ENCODE measurements at places on chromosomes 2 and 18.

DNA sequence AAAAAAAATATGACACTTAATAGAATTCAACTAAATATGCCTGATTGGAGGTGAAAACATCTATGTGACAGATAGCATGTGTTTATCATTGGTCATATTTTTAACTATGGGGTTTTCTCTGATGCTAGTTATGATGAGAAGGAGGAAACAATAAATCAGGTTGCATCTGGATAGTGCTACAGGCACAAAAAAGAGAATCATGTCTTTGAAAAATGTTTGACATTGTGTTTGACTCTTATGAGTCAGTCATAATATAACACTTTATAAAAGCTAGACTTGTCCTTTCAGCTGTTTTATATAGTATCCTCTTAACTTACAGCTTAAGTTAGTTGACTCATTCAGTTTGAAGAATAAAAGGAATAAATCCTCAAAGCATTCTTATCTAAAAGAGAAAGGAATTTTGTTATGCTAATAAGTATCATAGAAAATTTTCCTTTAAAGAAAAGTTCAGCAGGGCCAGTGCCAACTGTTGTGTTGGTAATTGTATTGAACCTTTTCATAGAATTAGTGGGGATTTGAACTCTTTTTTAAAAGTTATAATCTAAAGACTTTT is 78.4 kb upstream of the UBXN4 start:
- DNase-seq = no peak

- no peak for DNase-seq
Observed at GRCh38 chr2:130874512-130874911, 37.8 kb downstream of the ARHGEF4 start.

DNA sequence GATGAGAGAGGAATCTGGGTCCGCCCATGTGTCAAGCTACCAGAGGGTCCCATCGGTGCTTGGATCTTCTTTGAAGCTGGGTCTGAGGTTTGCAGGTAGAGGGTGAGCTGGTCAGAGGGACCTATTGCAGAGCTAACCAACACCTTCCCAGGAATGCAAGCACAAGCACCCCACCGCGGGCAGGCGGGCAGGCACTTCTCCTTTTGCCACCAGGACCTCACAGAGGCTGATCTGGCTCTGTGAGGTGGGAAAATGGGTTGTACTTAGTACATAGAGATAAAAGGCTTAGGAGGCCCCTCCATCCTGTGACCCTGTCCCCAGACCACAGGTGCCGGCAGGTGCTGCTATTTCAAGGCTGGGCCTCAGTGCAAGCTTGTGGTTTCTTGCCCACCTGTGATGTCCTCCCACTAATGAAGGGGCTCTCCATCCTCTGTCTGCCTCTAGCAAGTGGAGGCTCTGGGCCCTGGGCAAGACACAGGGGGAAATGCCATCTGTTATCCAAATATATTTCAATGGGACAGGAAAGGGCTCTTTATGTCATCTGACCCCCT is 31.4 kb upstream of the IL37 start:
- no peak for DNase-seq

- no peak for DNase-seq
Observed at GRCh38 chr18:49655266-49656072, 93.6 kb downstream of the LIPG start.

DNA sequence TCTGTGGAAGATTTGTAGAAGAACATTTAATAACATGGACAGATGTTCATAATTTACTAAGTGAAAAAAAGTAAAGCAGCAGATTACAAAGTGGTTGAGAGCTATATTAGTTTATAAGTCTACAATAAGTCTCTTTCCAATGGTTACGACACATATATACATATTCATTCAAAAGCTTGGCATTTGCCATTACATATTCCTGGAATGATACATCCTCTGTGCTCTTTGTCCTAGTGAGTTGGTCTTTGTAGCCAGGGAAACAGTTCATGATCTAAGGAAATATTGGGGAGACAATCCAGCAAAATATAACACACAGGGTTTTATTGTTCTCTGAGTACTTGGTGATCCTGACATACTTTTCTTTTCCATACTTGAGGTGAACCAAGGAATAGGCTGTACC is 32.5 kb upstream of the SOS1 start:
- DNase-seq = no peak

DNA sequence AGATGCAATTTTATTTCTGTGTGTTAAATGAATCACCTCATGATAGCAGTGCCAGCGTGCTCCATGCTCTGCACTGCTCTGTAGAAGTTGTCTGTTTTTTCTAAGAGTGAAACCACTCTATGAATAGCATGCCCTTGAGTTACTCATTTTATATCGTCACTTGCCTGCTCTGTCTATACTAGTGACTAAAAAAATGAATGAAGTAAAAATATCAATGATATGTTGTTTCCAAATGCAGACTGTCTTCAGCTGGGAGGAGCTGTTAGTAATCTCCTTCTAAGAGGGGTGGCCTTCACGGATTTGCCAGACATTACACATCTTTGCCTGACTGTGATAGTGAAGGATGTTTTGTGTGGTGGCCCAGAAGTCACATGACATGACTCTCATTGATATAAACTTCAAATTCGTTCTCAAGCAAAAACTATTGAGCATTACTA is 852.1 kb downstream of the CNTNAP5 start:
- no peak for DNase-seq

DNA sequence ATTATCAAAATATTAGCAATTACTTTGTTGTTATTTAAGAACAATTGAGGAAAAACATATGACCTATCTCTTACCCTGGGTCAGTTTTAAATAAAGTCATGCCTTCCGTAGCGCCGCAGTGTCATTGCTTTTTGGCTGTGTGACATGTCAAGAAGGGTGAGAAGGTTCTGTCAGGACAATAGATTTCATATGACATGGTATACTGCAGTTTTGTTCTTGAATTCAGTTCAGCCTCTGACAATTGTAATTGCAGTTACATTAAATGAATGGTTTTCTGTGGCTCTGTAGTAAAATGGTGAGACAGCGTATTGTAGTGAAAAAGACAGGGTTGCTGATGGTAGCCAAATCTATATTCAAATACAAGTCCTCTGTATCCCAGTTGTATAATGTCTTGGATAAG is 307.2 kb downstream of the CDH2 start:
- no peak for DNase-seq

GRCh38 chr2:217610401-217610814 is 392.4 kb downstream of the TNS1 start:
- no peak for DNase-seq

DNA sequence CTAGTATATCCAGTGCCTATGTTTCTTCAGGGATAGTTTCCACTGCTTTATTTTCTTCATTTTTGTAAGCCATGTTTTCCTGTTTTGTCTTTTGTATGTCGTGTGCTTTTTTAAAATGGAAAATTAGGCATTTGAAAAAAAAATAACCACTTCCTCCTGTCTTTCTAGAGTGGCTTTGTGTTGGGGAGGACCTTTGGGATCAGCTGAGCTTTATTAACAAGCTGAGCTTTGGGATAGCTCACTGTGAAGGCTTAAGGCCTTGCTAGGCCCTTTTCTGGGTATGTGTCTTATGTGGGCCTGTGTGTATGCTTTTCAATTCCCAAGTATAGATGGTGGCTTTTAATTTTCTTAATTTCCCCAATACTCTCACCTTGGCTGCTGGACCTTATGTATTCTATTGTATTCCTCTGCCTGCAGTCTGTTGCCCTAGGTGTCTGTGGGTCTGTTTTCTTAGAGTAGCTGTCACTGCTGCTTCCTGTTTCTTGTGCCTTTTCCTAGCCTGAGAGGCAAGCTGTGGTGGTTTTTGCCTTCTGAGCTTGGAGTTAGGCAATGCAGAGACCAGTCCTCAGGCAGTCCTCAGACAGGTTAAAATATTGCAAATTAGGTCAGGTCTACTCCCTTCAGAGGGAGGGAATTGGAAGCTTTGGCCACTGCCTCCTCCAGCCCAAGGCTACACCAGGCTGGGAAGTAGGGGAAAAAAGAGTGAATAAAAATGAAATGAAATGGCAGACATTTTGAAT is 134.7 kb downstream of the LDLRAD4 start:
- DNase-seq = no peak

DNA sequence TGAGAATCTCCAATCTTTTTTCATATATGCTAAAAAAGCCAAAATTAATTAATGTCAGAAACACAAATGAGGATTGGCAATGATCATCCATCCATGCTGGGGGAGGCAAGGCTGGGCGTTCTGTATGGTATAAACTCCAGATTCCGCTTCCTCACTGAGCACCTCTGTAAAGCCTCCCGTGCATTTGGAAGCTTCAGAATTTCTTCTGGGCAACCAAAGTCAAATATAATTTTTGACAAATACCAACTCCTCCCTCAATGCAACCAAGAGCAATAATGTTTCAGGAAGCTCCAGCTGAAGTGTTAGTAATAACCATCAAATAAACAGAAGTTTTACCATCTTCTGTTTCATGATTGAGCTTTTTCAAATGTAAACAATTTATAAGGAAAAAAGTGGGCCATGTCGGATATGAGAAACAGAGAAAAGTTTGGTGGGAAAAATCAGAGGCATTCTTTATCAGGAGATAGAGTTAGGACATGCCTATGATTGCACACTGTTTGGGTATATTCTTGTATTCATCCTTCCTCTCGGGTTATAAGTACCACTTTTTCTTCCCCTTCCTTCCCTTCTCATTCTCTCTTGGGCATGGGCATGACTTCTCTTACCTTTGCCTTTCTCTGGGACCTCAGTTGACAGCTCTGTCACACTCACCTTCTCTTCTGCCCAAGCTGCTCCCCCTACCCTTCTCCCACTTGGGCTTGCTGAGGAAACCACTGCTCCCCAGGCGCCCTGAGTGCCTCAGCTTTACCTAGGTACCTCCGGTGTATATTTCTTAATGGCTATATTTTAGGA is 149.5 kb upstream of the ZEB2 start:
- no peak for DNase-seq

GRCh38 chr2:218648088-218648786 is 11.2 kb downstream of the ZNF142 start:
- peak; percentile 25 for DNase-seq

- peak; percentile 53 for DNase-seq
Observed at GRCh38 chr18:72762515-72763122, 105.2 kb downstream of the NETO1 start.

GRCh38 chr2:181348107-181348837 is 108.9 kb upstream of the ITGA4 start:
- DNase-seq = no peak

DNA sequence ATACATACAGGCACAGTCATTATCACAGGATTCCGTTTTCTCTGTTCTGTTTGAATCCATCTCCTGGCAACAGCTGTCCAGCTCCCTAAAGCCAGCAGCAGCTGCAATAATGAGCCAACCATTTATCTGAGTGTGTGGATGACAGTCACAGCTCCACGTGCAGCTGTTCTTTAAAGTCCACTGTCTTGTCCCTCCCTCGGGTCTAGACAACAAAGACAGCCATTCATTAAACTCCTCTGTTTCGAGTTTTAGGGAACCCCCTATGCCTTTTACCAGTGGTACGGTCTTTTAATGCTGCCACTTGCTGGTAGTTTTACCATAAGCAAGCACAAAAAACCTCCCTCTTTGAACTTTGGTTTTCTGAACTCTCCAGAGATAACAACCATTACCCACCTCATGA is 16.0 kb upstream of the MSGN1 start:
- DNase-seq = peak; percentile 67

- no peak for DNase-seq
Observed at GRCh38 chr18:27652480-27653121, 467.5 kb upstream of the CHST9 start.

DNA sequence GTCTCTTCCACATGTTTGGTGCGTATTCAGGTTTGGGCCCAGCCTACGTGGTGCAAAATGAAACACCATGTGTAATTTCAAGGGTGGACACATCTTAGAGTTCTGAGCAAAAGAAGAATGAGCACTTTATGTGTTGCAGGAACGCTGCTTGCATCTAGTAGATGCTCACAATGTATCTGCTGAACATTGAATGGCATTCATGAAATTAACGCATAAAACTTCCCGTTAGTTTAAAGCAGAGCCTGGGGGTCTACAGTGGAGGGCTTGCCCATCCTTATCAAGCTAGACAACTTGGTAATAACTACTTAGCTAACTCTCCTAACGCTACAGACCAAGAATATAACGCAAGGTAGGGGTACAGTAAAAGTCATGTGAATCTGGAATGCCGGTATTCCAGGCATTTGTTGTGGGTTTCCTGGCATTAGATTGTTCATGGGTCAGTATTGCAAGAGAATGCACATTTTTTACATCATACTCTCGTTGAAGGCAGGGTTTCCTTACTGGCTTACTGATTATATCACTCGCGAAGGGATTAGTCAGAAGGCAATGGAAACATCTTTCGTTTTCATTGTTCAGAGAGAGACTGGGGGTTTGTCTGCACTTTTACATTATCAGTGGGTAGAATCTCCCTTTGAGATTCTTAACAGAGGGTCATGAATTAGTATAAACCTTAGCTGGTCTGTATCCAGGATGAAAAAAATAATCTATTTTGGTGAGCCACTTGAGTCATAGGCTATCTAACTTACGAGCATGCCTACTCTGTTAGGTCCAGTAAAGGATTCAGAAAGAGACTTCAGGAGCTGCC is 229.5 kb upstream of the EPAS1 start:
- DNase-seq = no peak

- DNase-seq = no peak
Observed at GRCh38 chr2:130766037-130766436, 10.7 kb downstream of the AMER3 start.

DNA sequence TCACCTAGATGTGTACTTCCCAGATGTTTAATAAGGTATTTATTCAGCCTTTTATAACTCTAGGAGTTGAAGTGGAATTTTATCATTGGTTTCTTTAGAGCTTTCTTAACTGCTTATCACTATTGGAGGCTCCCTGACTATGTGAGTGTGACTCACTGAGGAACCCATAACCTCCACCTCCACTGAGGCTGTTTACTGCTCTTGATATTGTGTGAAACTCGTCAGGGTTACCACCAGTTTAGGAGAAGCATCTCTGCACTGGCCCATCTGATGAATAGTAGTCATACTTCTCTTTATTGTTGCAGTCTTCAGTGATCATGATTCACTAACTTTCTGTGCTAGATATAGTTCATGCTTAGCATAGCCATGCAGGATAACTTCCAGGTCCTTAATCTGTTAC is 79.6 kb upstream of the UBXN4 start:
- no peak for DNase-seq

GRCh38 chr18:7336623-7337022 is 105.7 kb downstream of the LRRC30 start:
- DNase-seq = no peak

- no peak for DNase-seq
Observed at GRCh38 chr2:189338115-189338514, 103.2 kb upstream of the WDR75 start.

GRCh38 chr2:9410108-9410507 is 13.2 kb downstream of the ITGB1BP1 start:
- DNase-seq = no peak

- no peak for DNase-seq
Observed at GRCh38 chr2:196365145-196365544, 193.8 kb upstream of the STK17B start.

DNA sequence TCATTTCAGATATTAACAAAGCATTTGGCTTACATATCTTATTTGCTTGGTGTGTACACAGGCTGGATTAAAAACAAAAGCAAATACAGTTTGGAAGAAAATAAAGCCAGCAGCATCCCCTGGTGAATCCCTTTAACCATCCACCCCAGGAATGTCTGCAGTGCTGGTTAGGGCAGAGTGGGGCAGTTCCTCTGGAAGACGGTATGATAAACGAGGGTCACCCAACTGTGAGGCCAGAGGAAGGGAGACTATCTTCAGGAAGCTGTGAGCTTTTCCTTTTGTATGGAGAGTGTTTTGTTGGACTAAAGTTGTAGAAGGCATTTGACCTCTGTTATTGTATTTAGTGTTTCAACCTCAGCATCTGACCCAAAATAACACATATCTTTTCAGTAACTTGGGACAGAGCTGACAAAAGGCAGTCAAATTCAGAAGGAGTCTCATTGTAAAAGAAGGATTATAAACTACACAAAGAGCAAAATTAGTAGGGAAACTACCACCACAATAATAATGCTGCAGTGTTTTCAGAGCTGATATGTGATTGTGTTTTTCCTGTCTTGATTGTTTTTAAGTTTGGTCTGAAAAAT is 159.1 kb downstream of the FMNL2 start:
- no peak for DNase-seq

All from NCI-H524 (cell line).